ENCODE measurements at places on chromosomes 5 and 9.

DNA sequence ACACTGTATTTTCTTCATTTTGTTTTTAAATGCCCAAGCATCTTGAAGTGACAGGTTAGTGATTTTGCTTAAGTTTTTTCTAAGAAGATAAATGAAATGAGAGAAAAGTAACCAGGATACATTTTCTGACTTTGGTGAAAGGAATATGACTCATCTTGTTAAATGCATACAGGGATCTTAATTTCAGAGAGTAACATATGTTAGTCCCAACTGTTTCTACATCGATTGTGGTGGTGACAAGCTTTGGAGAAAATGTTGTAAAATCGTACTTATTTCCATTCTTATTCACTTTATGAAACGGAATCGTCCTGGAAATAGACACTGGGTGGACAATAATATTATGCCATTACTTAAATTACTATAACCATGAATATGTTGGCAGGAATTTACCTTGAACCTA, 107.5 kb downstream of the KCNN2 start:
- no peak for DNase-seq

GRCh38 chr5:116572350-116573278, 2.0 kb downstream of the SEMA6A start:
- DNase-seq: no peak

DNA sequence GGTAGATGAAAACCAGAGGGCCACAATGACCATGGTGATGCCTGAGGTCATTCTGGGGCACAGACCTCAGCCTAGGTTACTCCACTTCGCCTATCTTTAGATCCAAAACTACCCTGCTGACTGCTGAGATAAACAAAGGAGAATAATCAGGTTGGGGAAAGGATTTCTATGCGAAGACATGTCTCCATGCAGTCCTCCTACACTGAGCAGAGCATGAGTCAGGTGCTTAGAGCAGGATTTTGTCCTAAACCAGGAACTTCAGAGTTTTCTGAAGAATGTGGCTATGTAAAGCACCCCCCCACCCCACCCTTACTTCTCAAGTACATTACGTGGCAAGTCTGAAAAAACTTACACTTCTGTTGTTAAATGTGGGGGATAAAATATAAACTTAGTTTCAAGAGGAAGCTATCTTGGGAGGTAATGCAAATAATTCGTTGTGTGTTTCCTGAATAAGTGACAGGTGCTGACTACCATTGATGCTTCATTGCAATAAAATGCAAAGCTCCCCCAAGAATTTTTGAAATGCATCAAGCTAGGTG, 19.4 kb downstream of the PDCD1LG2 start:
- DNase-seq: no peak

GRCh38 chr9:95666096-95666784, 149.5 kb upstream of the PTCH1 start:
- no peak for DNase-seq

DNA sequence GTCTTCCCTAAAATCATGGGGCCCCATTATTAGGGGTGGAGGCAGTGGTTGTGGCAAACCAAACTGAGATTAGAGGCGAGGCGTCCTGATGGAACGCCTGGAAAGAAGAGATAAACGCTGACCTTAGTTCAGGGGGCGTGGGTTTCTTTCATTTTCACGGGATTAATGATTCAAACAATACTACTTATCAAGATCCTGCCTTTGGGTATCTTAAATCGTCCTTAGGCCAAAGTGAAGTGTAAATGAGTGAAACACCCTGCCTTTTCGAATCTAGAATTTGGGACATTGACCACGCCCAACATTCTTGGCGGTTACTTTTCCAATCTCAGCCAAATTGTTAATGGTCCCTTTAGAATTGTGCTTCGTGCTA, 1.0 kb upstream of the UBTD2 start:
- no peak for DNase-seq

DNA sequence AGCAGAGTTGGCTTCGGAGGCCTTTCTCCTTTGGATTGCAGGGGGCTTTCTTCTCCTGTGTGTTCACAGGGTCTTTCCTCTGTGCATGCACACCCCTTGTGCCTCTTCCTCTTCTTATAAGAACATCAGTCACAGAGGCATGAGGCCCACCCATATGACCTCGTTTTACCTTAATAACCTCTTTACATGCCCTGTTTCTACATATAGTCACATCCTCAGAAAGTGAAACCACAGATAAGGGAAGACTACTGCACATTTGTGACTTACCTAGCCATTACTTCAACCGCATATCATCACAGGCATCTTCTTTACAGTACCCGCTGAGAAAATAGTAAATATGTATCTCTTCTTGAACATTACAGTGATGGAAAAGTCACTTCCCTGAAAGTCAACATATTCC, 204.9 kb upstream of the TARS1 start:
- DNase-seq: no peak

DNA sequence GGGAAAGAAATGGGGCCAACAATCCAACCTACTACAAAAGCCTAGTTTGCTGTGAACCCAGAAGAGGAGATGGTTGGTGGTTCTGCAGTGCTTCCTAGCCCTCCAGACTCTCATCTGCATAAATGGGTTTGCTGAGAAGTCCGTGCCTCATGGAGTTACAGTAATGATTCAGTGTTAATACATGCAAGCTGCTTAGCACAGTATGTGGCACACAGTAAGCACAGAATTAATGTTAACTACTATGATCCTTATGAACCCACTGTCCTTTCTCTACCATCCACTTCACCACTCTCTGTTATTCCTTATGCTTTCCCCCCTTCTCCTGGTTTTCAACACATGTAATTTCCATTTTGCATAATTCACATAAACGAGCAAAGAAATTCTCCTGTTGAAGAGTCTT, 100.0 kb downstream of the ACTBL2 start:
- DNase-seq: no peak

- no peak for DNase-seq
These were observed 117.7 kb downstream of the ZNF462 start for GRCh38 chr9:106980551-106981101.

DNA sequence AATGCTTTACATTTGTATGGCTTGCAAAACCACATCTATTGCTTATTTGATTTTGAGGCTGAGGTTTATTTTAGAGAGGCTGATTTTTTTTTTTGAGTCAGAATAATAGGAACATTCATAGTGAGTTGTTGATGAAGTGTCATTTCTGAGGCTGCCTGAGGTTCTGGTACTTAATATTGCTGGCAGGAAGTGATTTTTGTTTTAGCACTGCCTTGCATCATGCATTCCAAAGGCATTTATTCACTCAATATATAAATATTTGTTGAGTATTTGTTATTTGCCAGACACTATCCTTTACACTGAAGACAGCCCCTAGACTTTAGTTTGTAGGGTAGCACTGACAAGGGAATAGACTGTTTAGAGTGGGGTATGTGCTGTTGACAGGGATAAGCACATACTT, 2.7 kb downstream of the RNF20 start:
- DNase-seq: no peak

DNA sequence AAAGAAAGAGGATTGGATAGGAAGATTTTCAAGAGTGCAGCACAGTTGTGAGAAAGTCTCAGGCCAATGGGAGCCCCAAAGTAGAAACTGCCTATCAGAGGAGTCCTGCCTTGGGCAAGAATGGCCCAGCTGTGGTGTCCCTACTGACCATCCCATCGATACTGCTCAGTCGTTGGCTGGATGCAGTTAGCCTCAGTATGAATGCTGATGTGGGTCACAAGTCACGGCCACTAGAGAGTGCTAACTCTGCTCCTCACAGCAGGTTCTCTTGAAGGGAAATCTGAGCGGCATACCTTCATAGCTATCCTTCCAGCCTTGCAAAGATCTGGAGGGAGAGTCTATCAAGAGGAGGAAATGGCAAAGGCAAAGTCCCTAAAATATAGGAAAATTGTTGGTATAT, 11.6 kb upstream of the CETN3 start:
- DNase-seq: no peak

- no peak for DNase-seq
These were observed 5.9 kb upstream of the MELK start for GRCh38 chr9:36566813-36567221.

- DNase-seq: no peak
These were observed 441.3 kb upstream of the ADAMTSL1 start for GRCh38 chr9:18032636-18033035.

Measured in stimulated activated CD4-positive, alpha-beta T cell treated with anti-CD3 and anti-CD28 coated beads, Interleukin-12 subunit alpha, Interleukin-12 subunit beta, amount 100 ng/mL, for 4 hours (primary cell).